ENCODE measurements at places on chromosomes 16 and 17. TPM values are rescaled to one million over a fixed set of nuclear protein-coding genes. Genes with fewer than 3 reads are reported as not detected.

Gene NCOR1
- polyA plus RNA-seq = 71.7 TPM

- DNase-seq = no peak
Measured at GRCh38 chr16:67941469-67942199, 2.3 kb downstream of the LCAT start.

- no peak for DNase-seq
Measured at GRCh38 chr17:7972131-7972785, 30.2 kb upstream of the GUCY2D start.

Gene GRIN2C
- polyA plus RNA-seq = 0.07 TPM

Gene TNS4
- 2.1 TPM for polyA plus RNA-seq

DNA sequence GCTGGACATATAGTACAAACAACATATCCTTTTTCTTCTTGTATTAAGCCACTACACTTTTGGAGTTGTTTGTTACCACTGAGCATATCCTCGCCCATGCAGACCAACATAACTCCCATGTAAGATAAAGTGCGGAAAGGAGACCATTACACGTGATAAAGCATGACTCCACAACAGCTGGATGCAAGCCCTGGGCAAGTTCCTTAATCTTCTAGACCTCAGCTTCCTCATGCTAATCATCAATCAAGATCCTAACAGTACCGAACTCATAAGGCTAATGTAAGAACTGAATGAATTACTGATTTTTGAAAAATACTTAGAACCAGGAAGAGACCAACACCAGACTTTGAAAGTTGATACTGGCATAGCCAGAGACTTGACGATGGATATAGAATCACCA, 47.0 kb upstream of the GSG1L start:
- DNase-seq = no peak

GRCh38 chr16:53458635-53459034, 24.4 kb downstream of the RBL2 start:
- DNase-seq = no peak

Gene NDUFB10
- polyA plus RNA-seq = 68.6 TPM

All from HepG2 (cell line).